ENCODE measurements at places on chromosomes 13 and 19. TPM values are rescaled to one million over a fixed set of nuclear protein-coding genes. Genes with fewer than 3 reads are reported as not detected.
A peak's percentile ranks its signal among the peaks of the same experiment; 100 is the strongest.

- DNase-seq: no peak
These were observed 379.2 kb upstream of the MIR17HG start for GRCh38 chr13:90968166-90968904.

DNA sequence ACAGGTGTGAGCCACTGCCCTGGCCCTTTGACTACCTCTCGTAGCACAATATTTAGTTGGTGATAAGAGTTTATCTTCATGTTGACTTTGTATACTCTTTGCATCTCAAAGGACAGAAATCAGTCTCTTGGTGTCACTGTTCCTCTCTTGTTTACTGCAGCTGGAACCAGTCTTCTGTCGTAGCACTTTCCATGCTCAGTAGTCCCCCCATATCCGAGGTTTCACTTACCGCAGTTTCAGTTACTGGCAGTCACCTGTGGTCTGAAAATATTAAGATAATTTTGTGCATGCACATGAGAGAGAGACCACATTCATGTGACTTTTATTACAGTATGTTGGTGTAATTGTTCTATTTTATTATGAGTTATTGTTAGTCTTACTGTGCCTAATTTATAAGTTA is 49.1 kb downstream of the WASF3 start:
- DNase-seq: no peak

DNA sequence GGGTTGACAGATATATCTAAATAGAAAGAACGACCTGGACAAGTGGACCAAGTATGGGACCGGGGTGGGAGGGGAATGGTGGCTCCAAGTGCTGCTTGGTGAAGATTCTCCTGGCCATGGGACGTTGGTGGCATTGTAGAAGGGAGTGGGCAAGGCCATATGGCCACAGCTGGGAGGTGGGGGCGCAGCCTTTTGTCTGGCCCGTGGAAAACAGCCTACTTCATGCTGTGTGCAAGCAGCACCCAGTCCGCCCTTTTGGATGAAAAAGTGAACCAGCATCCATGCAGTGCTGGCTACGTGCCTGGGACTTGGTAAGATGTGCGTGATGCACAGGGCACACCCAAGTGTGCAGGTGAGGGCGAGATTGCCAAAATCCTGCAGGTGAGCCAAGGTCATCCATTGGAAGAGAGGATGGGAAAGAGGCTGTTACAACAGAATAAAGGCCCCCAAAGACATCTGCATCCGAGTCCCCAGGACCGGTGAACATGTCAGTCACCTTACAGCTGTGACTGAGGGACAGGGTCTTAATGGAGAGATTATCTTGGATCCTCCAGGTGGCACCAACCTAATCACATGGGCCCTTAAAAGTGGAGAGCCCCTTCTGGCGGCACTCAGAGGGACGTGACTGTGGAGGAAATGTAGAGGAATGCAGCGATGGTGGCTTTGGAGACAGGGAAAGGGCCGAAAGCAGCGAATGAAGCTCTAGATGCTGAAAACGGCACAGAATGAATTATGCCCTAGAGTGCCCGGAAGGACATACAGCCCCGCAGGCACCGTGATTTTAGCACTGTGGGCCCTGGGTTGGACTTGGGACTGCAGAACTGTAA is 40.8 kb downstream of the TEX29 start:
- no peak for DNase-seq

GRCh38 chr13:28138756-28139470 is 568 bp downstream of the PAN3 start:
- DNase-seq: peak; percentile 93

GRCh38 chr13:38430796-38431195 is 81.1 kb downstream of the UFM1 start:
- DNase-seq: no peak

GRCh38 chr13:36438594-36439483 is 6.5 kb downstream of the CCNA1 start:
- DNase-seq: no peak

DNA sequence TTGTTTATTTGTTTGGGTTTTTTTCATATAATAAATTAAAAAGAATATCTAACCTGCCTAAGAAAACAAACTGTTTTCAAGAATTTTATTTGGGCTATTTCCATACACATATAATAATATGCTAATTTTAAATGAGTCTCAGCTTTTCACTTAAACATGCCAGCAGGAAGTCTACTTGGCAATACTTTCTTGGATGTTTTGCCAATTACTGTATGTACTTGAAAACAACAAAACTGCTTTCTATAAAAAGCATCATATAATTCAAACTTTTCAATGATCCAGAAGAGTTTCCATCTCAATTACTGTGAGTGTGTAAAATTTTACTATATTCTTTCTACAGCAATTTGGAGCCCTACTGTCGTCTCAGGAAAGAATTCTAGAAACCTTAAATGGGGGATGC is 961.2 kb downstream of the PCDH17 start:
- no peak for DNase-seq

- peak; percentile 72 for DNase-seq
These were observed 69.8 kb upstream of the SERP2 start for GRCh38 chr13:44303681-44304432.

ZNF880 gene
- polyA plus RNA-seq: 18.3 TPM

CKM gene
- polyA plus RNA-seq: 5,160 TPM

UTP14C gene
- 5.5 TPM for polyA plus RNA-seq

DIRAS1 gene
- 155 TPM for polyA plus RNA-seq

NLRP7 gene
- polyA plus RNA-seq: not detected

Measured in right cardiac atrium (tissue), 5 donors.